ENCODE measurements at places on chromosomes 7 and 10.
A peak's percentile ranks its signal among the peaks of the same experiment; 100 is the strongest.

- no peak for DNase-seq
These were observed 667.7 kb downstream of the SUGCT start for GRCh38 chr7:40802497-40802896.

DNA sequence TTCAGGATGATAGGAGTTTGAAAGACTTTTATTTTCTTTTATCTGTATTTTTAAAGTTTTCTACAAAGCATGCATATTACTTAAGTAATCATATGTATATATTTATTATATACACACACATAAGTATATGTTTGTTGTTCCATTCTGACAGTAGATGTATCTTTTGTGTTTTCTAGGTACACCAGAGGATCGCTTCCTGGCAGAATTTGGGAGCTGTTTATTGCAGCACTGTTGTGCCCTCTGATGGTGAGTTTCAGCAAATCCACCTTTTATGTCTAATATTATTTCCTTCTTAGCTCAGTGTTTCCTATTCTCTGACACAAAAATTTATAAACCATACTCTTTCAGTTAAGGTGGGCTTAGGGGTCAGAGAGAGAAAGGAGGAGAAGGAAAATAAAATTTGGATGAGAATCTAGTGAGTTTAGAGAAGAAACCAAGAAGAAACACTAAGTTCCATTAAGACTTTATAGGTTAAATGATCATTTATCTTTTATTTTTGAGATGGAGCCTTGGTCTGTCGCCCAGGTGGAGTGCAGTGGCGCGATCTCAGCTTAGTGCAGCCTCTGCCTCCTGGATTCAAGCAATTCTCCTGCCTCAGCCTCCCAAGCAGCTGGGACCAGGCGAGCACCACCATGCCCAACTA, 59.2 kb upstream of the OIT3 start:
- peak; percentile 40 for DNase-seq

- no peak for DNase-seq
These were observed 85.4 kb downstream of the DOCK4 start for GRCh38 chr7:112120696-112121217.

DNA sequence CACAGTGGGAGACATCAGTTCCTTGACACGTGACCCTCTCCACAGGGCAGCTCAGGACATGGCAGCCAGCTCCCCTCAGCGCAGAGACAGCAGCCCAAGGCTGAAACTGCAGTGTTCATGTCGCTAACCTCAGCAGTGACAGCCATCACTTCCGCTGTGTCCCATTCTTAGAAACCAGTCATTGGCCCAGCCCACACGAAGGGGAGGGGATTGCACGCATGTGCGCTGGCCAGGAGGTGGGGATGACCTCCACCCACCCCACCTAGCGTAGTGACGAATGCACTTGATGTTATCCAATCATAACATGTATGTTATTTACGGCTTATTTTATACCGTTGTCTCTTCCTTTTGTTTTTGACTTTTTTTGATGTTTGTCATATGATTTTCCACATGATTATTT, 36.9 kb upstream of the EGFR start:
- no peak for DNase-seq

DNA sequence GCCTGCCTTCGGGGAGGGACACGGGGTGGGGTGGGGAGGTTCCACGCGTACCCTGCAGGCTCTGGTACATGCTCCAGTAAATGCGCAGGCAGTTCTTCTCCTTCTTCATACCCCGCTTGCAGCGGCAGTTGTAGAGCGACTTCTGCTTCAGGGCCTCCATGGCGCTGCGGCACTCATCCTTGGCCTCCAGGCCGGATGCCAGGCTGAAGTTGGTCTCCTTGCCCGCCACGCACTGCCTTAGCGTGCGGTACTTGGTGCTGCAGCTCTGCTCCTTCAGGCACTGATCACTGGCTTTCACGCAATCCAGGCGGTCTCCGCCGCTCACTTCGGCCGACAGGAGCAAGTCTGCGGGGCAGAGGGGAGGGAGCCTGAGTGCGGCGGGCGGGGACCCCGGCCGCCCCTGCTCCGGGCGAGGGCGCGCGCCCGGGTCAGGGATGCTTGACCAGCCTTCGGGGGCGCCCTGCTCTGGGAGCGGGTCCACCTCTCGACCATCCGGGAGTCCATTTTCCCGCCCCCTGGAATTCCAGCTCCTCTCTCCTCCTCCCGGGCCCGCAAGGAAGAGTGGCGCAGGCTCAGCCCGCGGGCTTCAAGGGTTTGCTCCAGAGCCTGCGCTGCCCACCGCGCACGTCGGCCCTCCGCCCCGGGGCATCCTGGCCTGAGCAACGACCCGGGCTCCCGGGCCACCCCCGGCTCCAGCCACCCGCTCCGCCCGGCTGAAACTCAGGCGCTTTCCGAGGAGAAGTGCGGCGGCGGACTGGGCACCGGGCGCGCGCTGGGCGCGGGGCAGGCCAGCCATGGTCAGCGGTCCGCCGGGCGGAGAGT, 2.0 kb downstream of the GFRA1 start:
- DNase-seq = no peak

GRCh38 chr7:134907639-134908038, 78.7 kb upstream of the AGBL3 start:
- no peak for DNase-seq

DNA sequence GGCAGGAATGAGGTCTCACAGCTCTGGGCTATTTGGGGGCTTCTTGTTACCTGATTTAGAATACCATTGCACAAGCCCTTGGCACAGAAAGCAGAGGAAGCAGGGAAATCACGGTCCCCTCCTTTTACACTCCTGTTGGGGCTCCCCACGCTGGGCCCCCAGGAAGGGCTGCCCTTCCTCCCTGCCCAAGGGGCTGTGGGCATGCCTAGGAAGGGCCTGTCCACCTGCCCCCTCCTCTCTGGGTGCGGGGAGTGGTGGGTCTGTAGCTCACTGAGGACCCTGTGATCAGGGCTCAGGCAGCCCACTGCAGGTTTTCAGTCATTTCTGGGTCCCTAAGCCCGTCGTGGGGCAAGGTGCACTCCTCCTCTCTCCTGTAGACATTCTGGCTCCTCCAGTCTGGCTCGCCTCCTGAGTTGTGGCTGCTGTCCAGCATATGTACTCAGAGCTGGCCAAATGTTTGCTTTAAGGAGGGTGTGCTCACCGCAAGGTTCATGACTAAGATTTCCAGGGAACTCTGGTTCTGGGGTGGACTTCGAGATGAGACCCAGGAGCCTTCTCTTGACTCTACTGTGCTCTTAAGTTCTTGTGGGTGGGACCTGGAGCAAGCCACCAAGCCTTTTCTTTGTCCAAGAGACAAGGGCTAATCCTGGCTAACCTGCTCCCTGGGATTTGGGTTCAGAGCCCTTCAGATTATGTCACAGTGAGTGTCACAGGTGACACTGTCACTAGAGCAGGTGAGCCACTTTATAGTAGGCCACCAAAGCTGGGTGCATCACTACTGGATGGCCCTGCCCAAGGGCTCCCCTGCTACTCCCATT, 56.0 kb downstream of the TACR2 start:
- DNase-seq = peak; percentile 28

Measured in anterior cingulate cortex (tissue), 58 donors.